Urothelium cell line (cell line): ENCODE measurements at places on chromosomes 5 and 9.

GRCh38 chr5:26690511-26690910 is 347.9 kb downstream of the CDH9 start:
- no peak for DNase-seq

DNA sequence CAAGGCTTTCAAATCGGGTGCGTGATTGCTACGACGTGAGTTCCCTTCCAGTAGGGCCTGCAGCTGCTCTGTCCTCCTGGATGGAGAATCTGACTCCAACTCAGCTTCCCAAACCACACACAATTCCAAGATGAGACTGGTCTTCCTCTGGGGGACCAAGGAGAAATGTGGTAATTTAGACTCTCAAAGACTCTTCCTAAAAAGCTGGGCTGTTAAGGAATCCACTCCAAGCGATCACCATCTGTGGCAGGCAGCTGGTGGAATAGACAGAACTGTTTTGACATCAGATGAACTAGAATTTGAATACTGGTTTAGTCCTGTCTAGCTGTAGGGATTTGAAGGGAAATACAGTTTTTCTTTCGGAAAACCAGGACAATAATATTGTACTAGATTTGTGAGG is 130.7 kb upstream of the KLF4 start:
- no peak for DNase-seq

- no peak for DNase-seq
These were observed 506 bp downstream of the ZBTB6 start for GRCh38 chr9:122912671-122912963.

- DNase-seq = no peak
These were observed 97.5 kb downstream of the IRX2 start for GRCh38 chr5:2653991-2654390.

GRCh38 chr5:75441560-75441959 is 69.9 kb downstream of the CERT1 start:
- no peak for DNase-seq

DNA sequence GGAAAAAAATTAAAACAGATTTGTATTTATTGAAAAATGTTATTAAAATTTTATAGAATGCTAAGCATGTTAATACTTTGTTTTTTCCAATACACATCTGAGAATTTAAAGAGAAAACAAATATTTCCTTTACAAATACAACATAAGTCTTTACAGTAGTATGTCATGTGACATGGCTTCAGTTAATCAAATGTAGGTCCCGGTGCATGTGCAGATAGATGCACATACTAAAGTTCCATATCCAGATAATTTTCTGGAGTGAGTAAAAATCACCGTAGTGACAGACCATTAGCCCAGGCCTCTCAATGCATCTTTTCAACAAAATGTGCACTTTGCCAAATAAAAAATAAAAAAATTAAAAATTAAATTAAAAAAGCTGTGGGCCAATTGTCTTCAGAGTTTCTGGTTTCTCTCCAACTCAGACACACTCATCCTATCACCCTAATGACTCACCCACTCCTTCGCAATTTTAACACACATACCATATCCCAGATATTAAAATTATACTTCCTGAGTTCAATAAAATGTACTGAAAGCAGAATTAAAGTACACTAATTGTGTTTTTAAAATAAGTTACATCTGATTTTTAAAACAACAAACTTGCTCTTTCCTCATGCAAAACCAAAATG is 508.1 kb downstream of the NR2F1-AS1 start:
- DNase-seq = no peak

DNA sequence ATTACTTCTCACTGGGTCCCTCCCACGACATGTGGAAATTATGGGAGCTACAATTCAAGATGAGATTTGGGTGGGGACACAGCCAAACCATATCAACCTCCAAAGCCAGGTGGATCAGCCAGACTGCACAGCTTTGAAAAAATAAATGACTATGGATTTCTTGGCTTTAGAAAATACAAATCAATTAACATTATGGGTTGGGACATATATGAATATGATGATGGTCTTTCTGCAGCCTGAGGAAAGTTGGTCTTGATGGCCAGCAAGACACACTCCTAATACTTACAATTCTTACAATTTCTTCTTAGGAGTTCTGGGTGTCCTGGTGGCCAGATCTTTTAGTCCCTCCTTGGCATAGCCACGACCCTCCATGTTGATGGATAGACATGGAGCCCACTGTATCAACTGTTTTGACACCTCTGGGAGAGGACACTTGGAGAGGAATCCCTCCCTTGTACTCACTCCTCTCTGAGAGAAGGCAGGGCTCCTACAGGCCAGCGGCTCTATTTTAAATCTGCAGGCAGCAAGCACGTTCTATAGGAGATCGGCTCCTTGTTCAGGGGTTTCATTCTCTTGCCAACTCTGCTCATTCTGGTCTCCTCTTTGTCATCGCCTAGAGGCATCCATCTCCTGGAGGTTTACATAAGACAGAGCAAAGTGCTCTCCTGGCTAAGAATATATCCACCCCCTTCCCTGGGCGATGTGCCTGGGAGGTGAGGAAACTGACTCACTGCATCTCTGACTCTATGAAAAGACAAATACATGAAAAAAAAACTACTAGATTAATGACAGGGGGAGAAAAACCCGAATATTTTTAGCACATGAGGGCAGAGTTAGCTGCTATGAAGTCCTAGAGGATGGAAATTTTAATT is 145.9 kb downstream of the CARTPT start:
- DNase-seq = peak; percentile 39

- no peak for DNase-seq
These were observed 24.9 kb downstream of the TRPM3 start for GRCh38 chr9:71096421-71097108.

GRCh38 chr5:79109527-79110492 is 1.8 kb upstream of the BHMT start:
- no peak for DNase-seq

GRCh38 chr5:115575167-115576070 is 26.9 kb downstream of the TICAM2 start:
- DNase-seq = no peak

- no peak for DNase-seq
These were observed 202.7 kb downstream of the CD180 start for GRCh38 chr5:66993882-66994281.

GRCh38 chr9:86349271-86349670 is 4.9 kb downstream of the TUT7 start:
- no peak for DNase-seq

DNA sequence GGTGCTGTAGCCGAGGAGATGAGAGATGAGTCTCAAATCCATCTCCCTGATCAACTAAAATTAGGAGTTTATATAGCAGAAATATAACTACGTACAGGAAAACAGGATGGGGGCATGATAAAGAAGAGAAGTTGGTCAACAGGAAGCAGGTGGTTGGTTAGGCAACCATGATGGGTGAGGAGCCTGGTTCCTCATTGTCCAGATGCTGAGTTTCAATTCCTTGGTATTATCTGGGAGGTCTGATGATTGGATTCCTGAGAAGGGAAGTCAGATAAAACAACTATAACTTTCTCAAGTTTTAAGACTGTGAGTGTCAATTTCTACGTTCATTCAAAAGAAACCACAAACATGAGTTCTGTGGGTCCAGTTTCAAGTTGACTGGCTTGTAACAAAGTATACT is 323.9 kb downstream of the MTRR start:
- no peak for DNase-seq

DNA sequence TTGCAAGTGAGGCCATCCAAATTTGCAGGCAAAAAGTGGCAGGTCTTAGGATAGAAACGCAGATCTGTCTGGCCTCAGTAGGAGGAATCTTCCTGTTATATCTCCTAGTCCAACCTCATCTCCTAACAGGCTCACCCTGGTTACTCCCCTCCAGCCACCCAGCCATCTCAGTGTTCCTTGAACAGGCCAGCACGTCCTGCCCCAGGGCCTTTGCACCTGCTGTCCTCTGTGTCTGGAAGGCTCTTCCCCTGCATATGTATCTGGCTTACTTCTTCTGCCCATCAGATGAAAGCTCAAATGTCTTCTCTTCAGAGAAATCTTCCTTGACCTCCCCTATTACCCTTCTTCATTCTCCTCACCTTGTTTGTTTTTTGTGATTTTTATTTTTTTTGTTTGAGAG is 107.3 kb upstream of the ALDH1B1 start:
- DNase-seq = no peak

DNA sequence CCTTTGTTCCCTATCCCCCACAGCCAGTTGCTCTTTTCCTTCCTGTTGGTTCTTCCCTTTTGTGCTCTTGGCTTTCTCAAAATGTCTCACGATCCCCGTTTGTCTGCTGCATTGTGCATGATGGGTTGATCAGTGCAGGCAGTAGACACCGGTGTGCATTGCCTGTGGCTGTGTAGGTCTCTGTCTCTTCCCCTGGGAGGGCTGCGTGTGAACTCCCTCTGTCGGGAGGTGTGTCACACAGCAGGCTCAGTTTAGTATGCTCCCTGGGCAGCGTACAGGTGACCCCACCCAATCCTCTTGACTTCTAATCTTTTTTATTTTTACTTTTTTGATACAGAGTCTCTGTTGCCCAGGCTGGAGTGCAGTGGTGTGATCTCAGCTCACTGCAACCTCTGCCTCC is 265.3 kb downstream of the FSTL4 start:
- peak; percentile 48 for DNase-seq

DNA sequence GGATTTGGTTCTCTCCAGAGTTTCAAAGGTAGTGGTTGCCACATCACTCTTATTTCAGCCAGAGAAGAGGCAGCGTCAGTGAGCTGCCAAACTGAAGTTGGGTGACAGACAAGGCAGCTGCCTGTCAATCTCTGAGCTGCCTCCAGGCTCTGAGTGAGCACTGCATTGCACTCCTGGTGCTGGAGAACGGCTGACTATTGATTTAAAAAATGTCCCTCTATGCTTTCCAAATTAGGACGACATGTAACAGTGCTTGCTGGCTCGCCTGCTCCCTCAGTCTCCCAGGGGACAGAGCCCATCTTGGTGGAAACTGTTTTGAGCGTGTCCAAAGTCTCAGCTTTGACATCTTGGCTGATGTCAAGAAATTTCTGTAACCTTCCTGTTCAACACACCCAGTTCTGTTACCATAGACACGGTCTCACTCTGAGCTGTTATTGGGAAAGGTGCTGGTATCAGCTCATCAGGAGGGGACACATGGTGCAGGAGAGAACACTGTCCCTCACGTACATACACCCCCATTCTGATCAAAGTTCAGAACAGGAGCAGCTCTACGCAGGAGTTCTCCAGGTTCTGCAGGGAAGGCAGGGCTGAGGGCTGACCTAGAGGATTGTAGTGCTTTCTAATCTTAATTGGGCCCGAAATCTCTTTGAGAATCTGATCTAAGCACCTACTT is 15.7 kb downstream of the PCDH12 start:
- no peak for DNase-seq

- no peak for DNase-seq
These were observed 681 bp upstream of the CHSY3 start for GRCh38 chr5:129903466-129904101.

DNA sequence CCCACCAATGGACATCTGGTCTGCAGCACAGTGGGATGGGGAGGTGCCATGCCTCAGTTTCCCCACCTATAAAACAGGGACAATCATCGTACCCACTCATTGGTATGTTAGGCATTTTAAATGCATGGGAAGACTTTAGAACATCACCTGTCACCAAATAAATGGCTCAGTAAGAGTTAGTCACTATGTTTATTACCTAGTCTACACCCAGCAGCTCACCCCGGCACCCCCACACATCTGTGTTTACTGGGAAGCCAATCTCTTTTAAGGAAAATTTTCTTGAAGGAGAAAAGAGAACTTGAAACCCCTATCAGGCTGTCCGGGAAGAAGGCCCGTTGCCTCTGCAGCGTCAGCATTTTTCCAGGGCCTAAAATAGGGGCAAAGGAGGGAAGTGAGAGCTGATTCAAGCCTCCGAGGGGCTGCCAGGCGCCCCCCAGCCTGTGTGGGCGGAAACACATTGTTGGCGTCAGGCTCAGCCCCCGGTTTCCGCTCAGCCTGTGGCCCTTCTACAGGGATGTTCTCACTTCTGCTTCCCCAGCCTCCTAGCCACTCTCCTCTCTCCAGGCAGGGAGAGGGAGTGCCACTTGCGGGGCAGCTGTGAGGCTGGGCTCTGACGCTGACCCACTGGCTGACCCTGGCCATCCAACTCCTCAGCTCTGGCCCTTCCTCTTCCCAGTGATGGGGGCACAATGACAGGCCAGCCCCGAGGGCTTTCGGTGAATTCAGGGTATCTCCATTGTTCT is 4.6 kb downstream of the CSF1R start:
- DNase-seq = no peak

- DNase-seq = no peak
These were observed 780 bp upstream of the CCNJL start for GRCh38 chr5:160312960-160313727.

DNA sequence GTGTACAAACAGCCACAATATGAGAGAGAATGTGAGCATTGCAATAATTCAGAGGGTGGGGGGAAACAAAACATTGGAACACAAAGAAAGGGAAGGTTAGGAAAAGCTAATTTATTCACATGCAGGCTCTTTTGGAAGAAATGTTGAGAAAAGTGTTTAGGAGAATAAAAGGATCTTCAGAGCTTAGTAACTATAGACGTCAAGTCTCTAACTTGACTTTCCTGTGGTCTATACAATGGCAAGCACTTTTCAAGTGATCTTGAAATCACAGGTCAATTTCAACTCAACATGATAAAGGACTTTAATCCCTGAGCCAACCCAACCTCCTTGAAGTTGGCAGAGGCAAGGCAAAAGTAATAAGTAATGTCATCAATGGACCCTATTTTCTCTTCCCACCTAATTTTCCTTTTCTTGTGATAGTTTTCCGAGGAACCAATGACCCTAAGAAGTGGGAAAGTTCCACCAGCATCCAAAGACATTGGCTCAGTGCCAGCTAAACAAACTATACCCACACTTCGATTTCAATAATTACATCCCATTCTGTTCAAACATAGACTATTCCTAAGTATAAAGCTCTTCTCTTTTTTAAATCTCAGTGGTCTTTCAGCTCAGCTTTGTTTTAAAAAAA is 23.7 kb downstream of the RFK start:
- no peak for DNase-seq

DNA sequence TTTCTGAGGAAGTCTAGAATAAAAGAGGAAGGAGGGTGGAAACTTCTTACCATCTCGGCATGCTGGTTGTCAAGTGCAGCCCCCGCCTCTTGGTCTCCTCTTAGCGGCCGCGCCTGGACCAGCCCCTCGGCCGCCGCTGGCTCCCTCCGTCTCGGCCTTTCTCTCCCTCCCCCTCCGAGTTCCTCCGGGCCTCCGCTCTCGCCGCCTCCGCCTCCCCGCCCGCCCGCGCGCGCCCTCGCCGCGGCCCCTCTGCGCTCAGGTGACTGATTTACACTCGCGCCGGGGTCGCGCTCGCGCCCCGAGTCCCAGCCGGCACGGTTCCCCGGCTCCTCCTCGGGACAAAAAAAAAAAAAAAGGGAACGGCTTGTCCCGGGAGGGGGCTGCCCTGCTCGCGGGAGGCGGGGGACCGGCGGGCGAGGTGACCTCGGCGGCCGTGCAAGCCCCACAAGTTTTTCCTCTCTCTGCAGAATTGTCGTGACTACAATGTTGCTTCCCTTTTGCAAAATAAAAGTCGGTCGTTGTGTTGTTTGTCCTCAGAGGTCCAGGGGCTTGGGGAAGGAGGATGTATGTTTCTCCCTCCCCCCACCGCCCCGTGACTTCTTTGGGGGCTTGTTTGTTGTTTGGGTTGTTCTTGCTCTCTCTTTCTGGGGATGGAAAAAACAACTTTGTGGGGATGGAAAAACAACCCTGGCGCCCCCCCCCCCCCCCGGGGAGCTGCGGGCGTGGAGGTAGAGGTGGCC is at the start of gene BNC2:
Gene BNC2 (minus strand): TSS at position 75 of the 740 bp plus-strand sequence. CDS start 22 bp downstream, at position 53.
- peak; percentile 64 for DNase-seq

GRCh38 chr9:33130961-33131789 is 36.0 kb downstream of the B4GALT1 start:
- no peak for DNase-seq
